ENCODE measurements at places on chromosomes 1 and 21.

- DNase-seq = no peak
These were observed 110.0 kb upstream of the SERBP1 start for GRCh38 chr1:67540025-67540732.

DNA sequence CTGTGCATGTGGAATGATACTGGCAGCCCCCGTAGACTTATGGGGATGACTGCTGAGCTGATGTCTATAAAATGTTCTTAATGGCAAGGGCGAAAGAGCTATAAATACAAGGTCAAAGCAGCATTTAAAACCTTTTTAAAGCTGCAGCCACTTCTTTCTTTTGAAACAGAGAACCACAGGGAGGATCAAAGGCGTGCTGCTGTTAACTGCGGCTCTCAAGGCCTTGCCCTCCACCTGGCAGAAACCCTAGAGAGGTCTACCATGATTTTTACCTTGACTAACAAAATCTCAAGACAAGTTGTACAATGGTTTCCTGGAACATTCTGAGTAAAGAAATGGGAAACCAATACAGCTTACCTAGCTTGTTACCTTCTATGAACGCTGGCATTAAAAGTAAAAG, 89.7 kb downstream of the SLC45A1 start:
- no peak for DNase-seq

DNA sequence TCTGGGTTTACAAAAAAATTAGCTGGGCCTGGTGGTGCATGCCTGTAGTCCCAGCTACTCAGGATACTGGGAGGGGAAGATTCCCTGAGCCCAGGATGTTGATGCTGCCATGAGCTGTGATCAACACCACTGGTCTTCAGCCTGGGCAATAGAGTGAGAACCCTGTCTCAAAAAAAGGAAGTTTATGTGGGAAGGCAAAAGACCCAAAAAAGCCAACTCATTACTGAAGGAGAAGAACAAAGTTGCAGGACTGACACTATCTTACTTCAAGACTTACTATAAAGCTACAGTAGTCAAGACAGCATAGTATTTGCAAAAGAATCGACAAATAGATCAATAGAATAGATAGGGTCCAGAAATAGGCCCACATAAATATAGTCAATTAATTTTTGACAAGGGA, 9.2 kb upstream of the PTGS2 start:
- DNase-seq = no peak

DNA sequence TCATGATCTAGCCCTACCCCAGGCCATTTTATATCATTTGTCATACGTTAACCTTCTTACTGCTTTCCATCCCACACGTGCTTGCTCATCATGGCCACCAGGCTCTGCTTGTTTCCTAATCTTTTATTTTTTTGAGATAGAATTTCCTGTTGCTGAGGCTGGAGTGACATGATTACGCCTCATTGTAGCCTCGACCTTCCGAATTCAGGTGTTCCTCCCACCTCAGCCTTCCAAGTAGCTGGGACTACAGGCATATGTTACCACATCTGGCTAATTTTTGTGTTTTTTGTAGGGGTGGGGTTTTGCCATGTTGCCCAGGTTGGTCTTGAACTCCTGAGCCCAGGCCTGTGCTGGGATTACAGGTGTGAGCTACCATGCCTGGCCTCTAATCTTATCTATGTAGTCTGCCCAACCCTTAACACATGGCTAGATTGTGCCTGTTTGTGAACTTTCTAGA, 3.3 kb downstream of the UAP1 start:
- DNase-seq = no peak

- no peak for DNase-seq
These were observed 137.8 kb upstream of the RAB4A start for GRCh38 chr1:229133151-229133550.

DNA sequence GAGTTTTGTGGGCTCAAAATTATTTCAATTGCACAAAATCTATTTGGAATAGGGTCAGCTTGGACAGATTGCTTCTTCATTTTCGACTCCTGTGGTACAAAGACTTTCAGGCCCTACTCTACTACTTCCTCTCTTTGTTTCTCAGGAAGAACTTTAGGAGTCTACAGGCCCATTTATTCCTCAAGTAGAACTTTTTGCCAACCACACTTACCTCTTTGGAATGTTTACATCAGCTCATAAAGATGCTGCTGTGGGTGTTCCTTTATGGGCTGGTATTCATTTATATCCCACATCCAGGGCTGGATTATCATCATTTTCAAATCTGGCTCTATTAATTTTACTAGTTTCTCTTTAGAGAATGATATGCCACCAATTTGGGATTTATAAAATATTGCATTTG, 46.3 kb upstream of the TNFSF18 start:
- no peak for DNase-seq

DNA sequence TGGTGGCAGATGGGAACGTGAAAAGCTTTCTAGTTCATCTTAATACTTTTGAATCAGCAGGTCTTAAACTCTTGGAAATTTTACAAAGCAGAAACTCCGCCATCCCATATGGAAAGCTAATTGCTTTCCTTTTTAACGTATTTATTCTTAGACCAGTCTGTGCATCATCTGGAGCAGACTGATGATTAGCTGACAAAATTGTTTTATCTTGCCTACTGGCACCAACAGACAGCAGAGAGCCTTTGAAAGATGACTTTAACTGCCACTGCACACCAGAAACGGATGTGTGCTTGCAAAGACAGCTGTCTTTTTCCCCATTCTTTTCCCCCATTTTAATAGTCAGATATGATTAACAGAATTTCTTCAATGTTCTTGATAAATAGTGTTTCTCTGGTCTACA, 97.0 kb downstream of the PLD5 start:
- no peak for DNase-seq

Data from head of caudate nucleus (tissue), 42 donors.